ENCODE measurements at places on chromosomes 16 and 17.

- DNase-seq, result no peak
Measured at GRCh38 chr17:41567317-41567716, 4.5 kb downstream of the KRT9 start.

- no peak for DNase-seq
Measured at GRCh38 chr17:39576187-39576586, 31.5 kb downstream of the NEUROD2 start.

- DNase-seq, result no peak
Measured at GRCh38 chr16:57373117-57373947, 1.0 kb downstream of the CX3CL1 start.

DNA sequence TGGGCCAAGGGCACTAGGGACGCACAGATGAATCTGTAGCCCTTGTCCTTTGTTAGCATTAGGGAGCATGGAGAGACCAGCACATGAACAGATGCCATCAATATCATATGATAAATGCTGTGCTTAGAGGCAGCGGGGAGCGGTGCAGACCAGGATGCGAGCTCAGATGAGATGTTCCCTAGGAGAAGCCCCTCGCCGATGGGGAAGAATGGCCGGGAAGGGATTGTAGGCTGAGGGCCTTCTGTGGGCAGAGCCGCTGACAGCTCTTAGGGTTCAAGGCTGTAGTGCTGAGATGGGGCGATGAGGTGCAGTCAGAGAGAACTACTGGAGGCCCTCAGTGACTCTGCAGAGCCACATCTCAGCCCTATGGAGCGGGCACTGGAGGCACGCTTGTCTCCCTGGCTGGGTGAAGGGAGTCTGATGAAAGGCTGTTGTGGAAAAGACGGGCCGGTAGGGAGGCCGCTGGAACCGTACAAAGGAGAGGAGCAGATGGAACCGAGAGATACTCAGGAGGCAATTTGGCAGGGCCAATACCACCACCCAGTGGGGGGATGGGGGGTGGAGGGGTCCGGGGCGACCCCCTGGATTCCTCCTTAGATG, 66.3 kb upstream of the ENDOV start:
- DNase-seq, result no peak

DNA sequence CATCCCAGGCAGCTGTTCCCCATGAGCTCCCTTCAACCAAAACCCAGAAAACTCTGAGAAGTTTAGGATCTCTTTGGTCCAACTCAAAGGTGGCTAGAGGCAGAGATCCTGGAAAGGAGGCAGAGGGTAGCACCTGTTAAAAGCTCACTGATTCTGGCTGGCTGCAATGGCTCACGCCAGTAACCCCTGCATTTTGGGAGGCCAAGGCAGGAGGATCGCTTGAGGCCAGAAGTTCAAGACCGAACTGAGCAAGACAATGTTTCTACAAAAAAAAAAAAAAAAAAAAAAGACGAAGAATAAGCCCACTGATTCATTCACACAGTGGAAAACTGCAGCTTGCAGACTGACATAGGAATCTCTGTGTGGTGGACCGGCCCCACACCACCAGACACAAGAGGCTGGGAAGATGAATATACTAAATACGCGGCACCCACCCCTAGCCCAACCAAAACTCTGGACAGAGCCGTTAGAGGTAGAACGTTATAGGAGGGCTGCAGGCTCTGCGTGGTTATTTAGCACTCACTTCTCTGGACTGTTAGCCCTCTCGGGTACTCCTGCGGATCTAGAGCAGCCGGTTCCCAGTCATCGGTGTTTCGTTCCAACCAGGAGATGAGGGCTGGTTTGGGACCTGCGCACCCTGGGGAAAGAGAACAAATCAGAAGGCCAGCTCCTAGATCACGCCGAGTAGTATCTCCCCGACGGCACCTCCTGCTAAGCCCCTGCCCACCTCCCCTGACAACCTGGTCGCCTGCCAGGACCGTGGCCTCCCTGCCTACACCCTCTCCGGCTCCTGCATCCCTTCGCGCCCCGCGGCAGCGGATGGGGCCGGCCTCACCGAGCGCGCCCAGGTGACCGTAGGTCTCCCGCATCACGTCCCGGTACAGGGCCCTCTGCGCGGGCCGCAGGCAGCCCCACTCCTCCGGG, 925 bp downstream of the ZNF689 start:
- DNase-seq, result peak; percentile 35

DNA sequence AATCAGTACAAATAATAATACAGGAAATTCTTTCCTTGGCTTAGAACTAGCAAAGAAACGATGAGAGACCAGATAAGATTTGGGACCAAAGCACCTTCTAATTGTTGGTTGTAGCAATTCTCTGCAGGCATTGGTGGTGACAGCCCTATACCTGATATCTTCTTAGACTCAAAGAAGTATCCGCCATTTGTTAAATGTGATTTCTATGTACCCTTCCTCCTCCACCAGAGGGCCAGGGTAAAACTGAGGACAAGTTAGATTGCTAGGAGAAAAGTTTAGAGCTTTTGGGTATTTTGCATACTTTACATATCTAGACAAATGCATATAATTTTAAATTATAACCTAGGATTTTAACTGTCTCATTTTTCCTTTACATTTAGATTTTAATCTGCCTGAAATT, 304.3 kb downstream of the HS3ST4 start:
- DNase-seq, result no peak

DNA sequence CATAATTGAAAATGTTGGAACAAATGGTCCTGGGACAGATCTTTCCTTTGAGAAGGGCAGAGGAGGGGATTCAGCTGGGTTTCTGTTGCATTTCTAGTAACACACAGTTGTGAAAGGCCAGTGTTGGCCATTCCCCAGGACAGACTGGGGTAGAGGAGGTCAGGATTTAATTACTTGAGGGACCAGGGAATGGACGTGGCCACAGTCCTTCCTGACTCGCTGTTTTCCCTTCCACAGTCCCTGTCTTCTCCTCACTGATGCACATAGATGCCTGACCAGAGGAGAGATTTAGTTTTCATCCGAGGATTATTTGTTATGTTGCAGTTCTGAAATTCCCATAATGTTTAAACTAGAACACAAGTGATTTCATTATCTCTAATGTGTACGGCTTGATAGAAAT, 25.2 kb upstream of the HEATR6 start:
- DNase-seq, result no peak

Measured in stimulated activated CD4-positive, alpha-beta T cell treated with anti-CD3 and anti-CD28 coated beads, Interleukin-2, amount 100 ng/mL, for 48 hours (primary cell).